ENCODE measurements at places on chromosomes 12 and 14.
A peak's percentile ranks its signal among the peaks of the same experiment; 100 is the strongest.

GRCh38 chr12:107108995-107109508 lies 15.7 kb upstream of the CRY1 start:
- no peak for DNase-seq

DNA sequence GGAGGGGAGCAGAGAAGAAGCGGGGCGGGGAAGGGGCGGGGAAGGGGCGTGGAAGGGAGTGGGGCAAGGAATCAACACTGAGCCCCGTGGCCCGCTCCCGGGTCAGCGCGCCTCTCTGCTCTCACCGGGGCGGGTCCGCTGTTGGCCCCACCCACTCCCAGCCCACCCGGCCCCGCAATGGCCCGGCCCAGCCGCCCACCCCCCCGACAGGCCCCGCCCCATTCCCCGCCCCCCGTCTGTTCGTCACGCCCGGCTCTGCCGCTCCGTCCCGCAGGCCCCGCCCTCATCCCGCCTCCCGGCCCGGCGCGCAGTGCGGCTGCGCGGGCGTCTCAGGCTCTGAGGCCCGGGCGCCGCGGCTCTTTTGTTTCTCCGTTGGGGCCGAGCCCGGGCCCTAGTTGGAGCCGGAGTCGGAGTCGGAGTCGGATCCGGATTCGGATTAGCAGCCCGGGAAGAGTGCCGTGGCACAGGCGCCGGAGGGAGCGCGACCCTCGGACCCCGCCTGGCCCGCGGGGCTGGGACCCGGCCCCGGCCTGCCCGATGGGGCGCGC lies at the start of gene ULK1:
Gene ULK1 (plus strand): TSS at position 310 of the 548 bp plus-strand sequence. CDS start 380 bp downstream, outside the sequence.
- DNase-seq = peak; percentile 91

GRCh38 chr12:3216726-3217682 lies 139.8 kb downstream of the TSPAN9 start:
- peak; percentile 34 for DNase-seq

DNA sequence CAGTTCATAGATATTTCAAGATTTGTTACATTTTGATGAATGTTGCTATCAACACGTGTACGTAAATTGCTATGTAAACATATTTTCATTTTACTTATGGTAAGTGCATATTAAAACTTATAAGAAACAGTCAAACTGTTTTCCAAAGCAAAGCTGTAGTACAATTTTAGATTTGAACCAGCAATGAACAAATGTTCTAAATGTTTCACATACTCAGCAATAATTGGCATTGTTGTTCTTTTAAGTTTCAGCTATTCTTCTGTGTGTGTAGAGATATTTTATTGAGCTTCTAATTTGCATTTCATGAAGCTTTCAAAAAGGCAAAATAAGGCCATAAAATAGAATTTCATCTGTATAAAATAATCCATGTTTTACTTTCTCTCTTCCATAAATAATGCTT lies 1433.2 kb downstream of the LRFN5 start:
- DNase-seq = no peak

DNA sequence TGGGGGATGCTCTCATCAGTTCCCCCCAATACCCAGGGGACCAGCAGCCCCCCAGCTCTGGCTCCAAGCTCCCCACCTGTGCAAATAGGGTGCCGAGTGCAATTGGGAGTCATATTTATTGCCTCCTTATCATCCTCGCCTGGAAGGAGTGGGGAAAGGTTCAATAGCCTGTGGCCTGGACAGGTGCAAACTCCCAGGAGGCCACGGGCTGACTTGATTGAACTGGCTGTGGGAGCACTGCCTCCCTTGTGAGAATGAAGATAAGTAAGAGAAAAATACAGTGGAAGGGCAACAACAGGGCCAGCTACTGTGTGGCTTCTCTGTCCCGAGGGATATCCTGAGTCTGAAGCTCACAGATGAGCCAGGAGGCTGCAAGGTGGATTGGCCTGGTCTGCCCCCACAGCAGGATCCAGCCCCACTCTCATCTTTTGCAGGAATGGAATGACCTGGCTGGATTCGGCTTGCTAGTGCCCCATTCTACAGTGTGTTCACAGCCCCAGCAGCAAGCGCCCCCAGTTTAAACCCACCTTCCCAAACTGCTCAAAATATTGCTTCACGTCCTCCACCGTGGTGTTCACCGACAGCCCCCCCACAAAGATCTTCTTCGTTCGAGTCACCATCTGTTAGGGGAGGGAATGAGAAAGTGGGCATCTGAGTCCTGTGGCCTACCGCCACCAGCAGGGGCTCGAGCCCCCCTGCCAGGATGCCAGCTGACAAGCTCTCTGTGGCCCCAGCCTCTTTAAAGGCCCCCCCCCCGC lies 6.3 kb downstream of the MSI1 start:
- DNase-seq = no peak

DNA sequence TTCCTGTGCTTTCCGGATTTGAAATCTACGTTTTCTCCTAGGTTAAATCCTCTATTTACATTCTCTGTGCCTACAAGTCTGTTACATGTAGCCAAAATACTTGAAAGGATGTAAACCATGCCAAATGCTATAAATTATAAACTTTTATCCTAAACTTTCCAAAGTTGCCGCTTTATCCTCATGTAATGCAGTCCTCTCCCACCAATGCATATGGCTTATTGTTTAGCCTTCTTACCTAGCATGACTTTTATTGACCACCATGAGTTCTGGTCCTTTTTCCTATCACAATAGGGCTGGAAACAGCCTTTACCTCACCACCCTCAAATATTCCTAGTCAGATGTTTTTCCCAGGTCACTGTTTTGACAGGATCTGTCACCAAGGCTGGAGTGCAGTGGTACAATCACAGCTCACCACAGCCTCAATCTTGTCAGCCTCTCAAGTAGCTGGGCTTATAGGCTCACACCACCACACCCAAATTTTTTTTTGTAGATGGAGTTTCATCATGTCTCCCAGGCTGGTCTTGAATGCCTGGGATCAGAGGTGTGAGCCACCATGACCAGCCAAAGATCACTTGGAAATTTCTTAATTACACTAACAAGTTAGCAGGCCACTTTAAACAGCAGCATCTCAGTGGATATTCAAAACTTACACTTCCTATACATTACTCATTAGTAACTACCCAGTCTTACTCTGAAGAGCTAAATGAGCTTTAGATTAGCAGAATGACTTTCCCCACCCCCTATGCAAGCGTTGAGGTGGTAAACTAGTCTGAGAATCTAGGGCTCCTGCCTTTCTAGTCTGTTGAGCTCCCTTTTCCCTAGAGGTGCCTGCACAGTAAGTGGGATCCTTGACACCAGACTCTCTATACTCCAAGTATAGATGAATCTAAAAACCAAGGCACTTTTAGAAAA lies 4.1 kb downstream of the TUBA1B start:
- no peak for DNase-seq

- no peak for DNase-seq
Measured at GRCh38 chr14:54549862-54550261, 17.1 kb upstream of the SAMD4A start.

GRCh38 chr12:132419631-132420246 lies 70.2 kb upstream of the FBRSL1 start:
- DNase-seq = no peak

- no peak for DNase-seq
Measured at GRCh38 chr12:10867381-10867780, 16.7 kb downstream of the PRH1 start.

DNA sequence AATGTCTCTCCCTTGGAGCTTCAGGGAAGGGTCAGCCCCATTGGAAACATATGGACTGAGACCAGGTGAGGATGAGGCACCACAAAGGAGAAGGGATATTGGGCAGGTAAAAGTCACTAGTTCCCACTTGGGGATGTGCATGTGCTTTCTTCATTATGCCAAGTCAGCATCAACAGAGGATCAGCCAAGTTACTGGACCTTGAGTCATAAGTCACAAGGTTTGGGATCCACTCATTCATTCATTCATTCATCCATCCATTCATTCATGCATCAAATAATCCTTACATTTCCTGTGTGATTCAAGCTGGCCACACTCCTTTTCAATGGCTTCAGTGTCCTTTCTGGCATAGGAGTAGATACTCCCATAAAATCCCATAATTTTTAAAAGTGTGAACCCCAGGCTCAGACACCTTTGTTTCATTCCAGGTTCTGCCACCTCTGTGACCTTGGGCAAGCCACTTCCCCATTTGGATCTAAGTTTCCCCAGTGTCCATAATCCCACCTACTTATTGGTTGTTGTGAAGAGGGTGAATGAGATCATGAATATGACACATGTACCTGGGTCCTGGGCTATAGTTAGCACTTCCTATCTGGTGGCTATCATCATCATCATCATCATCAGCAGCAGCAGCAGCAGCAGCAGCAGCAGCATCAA lies 162.1 kb upstream of the LHX5 start:
- no peak for DNase-seq
